ENCODE measurements at places on chromosomes 3 and 15. TPM values are rescaled to one million over a fixed set of nuclear protein-coding genes. Genes with fewer than 3 reads are reported as not detected.

Gene TGM5
- 13.7 TPM for total RNA-seq

Gene ALPK3
- 7.9 TPM for total RNA-seq

Gene PLSCR2
- not detected for total RNA-seq

Gene PIF1
- total RNA-seq = 1.7 TPM

Gene PODXL2
- 0.72 TPM for total RNA-seq

Gene GOLGA6C
- not detected for total RNA-seq

Gene DUOXA2
- total RNA-seq = 3.9 TPM

Data from umbilical cord (tissue), 2 donors.